ENCODE measurements at places on chromosomes 5 and 9.

DNA sequence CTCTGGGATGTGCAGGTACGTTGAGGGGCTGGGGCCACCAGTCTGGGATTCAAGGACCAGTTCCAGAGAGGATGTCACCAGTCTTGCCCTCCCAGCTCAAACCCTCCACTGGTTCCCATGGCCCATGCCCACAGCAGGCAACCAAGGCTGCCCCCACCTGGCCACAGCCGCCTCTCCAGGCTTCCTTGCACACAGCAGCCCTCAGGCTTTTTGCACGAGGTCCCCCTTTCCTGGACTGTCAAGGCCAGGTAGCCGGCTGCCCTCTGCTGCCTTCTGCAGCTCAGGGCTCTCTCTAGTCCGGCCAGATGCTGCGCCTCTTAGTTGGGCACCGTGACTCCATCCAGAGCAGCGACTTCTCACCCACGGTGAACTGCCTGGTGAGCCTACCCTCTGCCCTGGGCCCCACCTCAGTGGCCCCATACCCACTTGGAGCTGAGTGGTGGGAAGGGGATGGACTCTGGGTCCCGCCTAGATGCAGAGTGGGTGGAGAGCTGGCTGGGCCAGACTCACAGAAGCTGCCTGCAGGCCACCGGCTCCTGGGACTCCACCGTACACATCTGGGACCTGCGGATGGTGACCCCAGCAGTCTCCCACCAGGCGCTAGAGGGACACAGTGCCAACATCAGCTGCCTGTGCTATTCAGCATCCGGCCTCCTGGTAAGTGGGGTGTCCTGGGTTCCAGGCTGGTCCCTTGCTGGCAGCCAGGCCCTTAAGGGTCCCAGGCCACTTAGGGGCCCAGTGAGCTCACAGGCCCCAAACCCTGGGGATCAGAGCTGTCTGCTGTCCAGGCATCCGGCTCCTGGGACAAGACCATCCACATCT lies 2.9 kb downstream of the WDR38 start:
- no peak for DNase-seq

DNA sequence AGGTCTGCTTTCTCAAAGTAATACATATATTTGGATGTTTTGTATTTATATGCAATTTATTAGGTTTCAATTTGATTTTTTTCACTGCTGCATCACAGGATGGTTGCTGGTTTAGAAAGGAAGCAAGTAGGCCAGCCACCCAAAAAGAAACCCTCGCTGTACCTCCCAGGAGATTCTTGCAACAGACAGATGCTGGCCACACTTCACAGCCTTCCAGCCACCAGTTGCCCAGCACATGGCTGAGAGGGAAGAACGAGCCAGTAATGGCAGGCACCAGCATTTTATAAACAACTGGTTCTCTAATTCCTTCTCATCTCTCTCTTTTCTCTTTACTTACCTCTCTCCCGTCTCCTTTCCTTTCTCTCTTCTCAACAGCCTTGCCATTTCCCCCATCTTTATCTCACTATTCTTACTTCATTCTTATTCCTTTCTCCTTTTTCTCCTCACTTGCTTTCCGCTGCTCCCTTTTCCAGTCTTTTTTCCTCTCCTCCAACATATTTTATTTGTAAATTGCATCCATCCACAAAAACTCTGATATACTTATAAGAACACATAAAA lies 38.9 kb downstream of the EFNA5 start:
- DNase-seq, result no peak

- peak; percentile 58 for DNase-seq
Measured at GRCh38 chr9:134215420-134215698, 51.0 kb upstream of the RNU6ATAC start.

- no peak for DNase-seq
Measured at GRCh38 chr5:101136454-101136853, 233.4 kb upstream of the ST8SIA4 start.

- DNase-seq, result no peak
Measured at GRCh38 chr9:31114346-31114745, 1270.1 kb upstream of the ACO1 start.

DNA sequence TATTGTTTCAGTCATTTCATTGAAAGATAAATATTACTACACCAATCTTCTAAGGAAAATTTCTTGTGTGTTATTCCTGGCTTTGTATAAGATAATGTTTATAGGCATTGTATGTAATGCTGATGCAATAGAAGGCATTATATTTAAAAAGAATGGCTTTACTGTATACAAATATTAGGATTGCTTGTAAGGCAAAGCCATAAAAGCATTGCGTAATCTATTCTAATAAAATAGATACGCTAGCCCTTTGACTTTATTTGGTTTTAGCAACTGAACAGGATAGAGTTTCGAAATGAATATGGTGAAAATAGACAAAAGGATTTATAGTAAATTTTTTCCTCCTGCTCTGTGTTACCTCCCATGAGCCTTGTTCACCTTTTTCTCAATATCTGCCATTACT lies 5.5 kb upstream of the LYSMD3 start:
- no peak for DNase-seq

DNA sequence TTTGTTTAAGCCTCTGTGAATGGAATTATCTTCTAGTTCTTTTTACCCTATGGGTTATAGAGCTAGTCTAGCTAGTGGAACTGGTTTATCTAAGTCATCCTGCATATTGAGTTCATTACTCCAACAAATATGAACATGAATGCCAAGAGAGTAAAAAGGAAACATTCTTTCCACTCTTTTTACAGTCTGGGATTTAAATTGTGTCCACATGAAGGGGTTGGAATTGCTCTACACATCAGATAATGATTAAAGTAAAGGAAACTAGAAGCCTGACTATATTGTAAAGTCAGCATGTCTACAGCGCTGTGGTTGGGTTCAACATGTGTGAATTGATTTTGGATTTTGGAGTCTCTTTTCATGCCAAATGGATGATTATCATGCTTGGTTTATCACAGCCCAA lies 173.1 kb downstream of the CCDC171 start:
- no peak for DNase-seq
